ENCODE measurements at places on chromosomes 12 and 14.

GRCh38 chr14:58992935-58993334, 195.5 kb upstream of the DAAM1 start:
- no peak for DNase-seq
- H3K27ac ChIP-seq: no peak overlapping the region
- H3K4me3 ChIP-seq: no peak overlapping the region
- no peaks in the 10 kb centered on the region for H3K4me1 ChIP-seq
- H3K27me3 ChIP-seq: no peaks in the 10 kb centered on the region

- H3K27me3 ChIP-seq: peaks cover 3% of the 10 kb centered on the region
- H3K4me3 ChIP-seq: peak overlapping the region; percentile 92
- peaks cover 44% of the 10 kb centered on the region for H3K4me1 ChIP-seq
- peak overlapping the region; percentile 98 for H3K27ac ChIP-seq
- peaks cover 40% of the 10 kb centered on the region for H3K36me3 ChIP-seq
- peak; percentile 79 for DNase-seq
Observed at GRCh38 chr12:56129206-56129941, 1.3 kb downstream of the ESYT1 start.

GRCh38 chr14:67999705-68000384, 180.3 kb downstream of the RAD51B start:
- no peak overlapping the region for H3K4me3 ChIP-seq
- H3K4me1 ChIP-seq: peaks cover 22% of the 10 kb centered on the region
- peak overlapping the region; percentile 38 for H3K27ac ChIP-seq
- DNase-seq: no peak
- peaks cover 2% of the 10 kb centered on the region for H3K27me3 ChIP-seq

DNA sequence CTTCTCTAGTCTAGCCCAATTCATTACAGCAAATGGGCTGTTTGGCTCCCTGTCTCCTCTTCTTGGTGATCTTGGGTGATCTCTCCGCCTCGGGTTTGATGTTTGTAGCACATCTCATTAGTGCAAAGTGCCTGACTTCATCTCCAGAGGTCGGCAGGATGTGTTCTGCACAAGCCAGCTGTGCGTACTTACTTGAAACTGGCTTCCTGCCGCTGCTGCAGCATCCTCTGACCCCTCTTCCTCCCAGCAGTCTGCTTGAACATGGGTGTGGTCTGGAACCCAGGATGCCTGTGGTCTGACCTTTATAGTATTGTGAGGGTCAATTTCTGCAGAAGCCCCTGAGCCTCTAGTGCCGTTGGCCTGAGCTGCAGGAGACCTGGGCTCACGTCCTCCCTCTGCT, 99.2 kb downstream of the BEGAIN start:
- no peak overlapping the region for H3K4me3 ChIP-seq
- peaks cover 6% of the 10 kb centered on the region for H3K4me1 ChIP-seq
- peaks cover 8% of the 10 kb centered on the region for H3K27me3 ChIP-seq
- H3K36me3 ChIP-seq: no peaks in the 10 kb centered on the region
- H3K27ac ChIP-seq: no peak overlapping the region
- DNase-seq: no peak

DNA sequence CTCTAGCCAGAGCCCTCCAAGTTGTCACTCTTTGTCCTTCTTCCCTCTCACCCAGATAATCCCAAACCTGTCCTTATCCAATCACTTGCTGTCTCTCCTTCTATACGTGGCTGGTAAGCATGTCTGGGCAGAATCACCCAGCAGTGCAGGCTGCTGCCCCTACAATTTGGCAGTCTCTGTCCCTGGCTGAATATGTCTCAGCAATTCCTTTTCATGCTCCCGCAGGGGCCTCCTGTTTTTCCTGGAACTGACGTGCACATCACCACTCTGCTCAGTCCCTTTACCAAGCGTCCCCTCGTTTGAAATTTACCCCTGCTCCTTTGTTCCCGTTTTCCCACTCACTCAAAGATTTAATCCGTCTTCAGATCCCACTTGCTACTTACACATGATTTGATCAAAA, 80.0 kb downstream of the ST8SIA1 start:
- peaks cover 3% of the 10 kb centered on the region for H3K27me3 ChIP-seq
- H3K4me3 ChIP-seq: no peak overlapping the region
- H3K4me1 ChIP-seq: peaks cover 13% of the 10 kb centered on the region
- H3K27ac ChIP-seq: no peak overlapping the region
- peaks cover 2% of the 10 kb centered on the region for H3K36me3 ChIP-seq
- DNase-seq: no peak

DNA sequence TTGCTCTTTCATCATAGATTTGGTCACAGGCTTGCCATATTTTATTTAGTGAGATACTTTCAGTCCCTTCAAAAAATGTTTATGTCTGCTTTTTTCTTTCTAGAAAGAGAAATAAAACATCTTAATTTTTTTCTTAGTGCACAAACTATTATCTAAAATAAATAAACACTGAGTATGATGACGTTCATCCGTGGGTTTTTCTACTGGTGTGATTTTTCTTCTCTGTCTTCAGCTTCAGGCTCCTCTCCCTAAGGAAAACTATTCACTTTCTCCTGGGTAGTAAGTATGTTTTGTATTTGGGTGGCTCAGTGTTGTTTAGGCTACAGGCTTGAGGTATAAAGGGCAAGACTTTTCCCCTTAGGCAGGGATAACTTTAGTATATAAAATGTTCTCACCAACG, 154.7 kb downstream of the DACT1 start:
- DNase-seq: no peak
- no peaks in the 10 kb centered on the region for H3K36me3 ChIP-seq
- H3K4me3 ChIP-seq: no peak overlapping the region
- no peaks in the 10 kb centered on the region for H3K27me3 ChIP-seq

- H3K4me1 ChIP-seq: peaks cover 8% of the 10 kb centered on the region
- H3K27ac ChIP-seq: no peak overlapping the region
- H3K36me3 ChIP-seq: peaks cover 5% of the 10 kb centered on the region
- no peak overlapping the region for H3K4me3 ChIP-seq
Observed at GRCh38 chr12:55955800-55956508, 9.9 kb downstream of the PMEL start.

DNA sequence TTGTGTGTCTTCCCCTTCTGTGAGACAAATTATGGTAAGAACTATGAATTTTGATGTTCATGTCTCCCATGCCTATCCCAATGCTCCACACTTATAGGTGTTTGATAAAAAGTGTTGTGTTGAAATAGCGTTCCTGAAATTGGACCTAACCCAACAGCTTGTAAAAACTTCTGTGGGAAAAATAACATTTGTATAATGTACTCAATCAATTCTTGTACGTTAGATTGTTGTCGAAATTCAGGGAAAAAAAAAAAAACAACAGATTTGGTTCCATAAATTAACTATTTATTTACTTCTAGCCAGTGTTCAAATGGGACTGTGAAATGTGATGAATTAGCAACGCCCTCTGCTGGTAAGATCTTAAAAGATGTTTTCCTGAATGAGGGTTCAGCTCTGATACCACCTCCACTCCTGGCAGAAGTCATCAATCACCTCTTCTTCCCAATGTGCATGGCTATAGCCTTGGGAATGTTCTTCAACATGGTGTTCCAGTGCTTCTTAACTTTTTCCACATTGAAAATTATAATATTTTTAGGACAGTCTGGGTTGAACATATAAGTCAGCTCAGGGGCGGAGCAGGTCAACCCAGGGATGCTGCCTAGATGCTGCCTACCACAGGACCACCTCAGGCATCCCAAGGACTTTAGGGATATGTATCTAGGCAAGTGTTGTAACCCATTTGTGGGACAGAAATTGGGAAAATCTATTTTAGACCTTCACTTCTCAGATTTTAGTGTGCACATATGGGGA, 170.6 kb downstream of the OTOGL start:
- H3K27ac ChIP-seq: no peak overlapping the region
- H3K4me1 ChIP-seq: peaks cover 11% of the 10 kb centered on the region
- peak; percentile 16 for DNase-seq
- no peaks in the 10 kb centered on the region for H3K36me3 ChIP-seq

GRCh38 chr14:105118646-105119407, 49.7 kb downstream of the JAG2 start:
- no peak for DNase-seq
- no peak overlapping the region for H3K4me3 ChIP-seq
- no peak overlapping the region for H3K27ac ChIP-seq

- no peaks in the 10 kb centered on the region for H3K36me3 ChIP-seq
- no peak overlapping the region for H3K4me3 ChIP-seq
- H3K27me3 ChIP-seq: peaks cover 55% of the 10 kb centered on the region
- no peak for DNase-seq
- peaks cover 16% of the 10 kb centered on the region for H3K4me1 ChIP-seq
Observed at GRCh38 chr12:113137861-113138783, 2.6 kb upstream of the RASAL1 start.

GRCh38 chr12:103623716-103624115, 36.6 kb downstream of the STAB2 start:
- peaks cover 13% of the 10 kb centered on the region for H3K27me3 ChIP-seq
- H3K4me1 ChIP-seq: peaks cover 5% of the 10 kb centered on the region
- no peak overlapping the region for H3K4me3 ChIP-seq
- no peak overlapping the region for H3K27ac ChIP-seq
- H3K36me3 ChIP-seq: no peaks in the 10 kb centered on the region
- no peak for DNase-seq

DNA sequence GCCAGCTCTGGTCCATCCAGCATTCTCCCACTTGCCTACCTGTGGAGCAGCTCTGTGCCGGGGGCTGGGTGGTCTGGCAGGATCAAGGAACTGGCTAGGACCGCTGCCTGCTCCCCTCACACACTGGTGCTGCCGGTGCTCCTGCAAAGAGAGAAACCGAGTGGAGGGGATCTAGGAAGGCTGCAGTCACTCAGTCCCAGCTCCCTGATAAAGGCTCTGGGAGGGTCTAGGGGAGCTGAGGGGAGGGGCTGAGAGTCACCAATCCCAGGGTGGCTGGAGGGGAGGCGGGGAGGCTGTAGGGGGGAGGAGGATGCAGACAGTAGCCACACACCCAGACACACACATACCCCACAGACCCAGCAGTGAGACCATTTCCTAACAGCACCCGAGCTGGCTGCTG, at the start of gene TAC3:
TAC3 (minus strand) TSS at position 182 of the 400 bp plus-strand sequence. CDS start 732 bp downstream, outside the sequence.
- no peak within 1 kb of the TSS for H3K4me3 ChIP-seq
- peaks cover 27% of the 10 kb centered on the region for H3K4me1 ChIP-seq
- H3K27ac ChIP-seq: no peak within 1 kb of the TSS
- no peaks in the 10 kb centered on the region for H3K36me3 ChIP-seq
- peak; percentile 26 for DNase-seq

GRCh38 chr14:54728700-54729527, 162.0 kb downstream of the SAMD4A start:
- H3K27me3 ChIP-seq: peaks cover 16% of the 10 kb centered on the region
- no peak for DNase-seq
- no peak overlapping the region for H3K4me3 ChIP-seq
- no peaks in the 10 kb centered on the region for H3K36me3 ChIP-seq
- H3K27ac ChIP-seq: peak overlapping the region; percentile 15

DNA sequence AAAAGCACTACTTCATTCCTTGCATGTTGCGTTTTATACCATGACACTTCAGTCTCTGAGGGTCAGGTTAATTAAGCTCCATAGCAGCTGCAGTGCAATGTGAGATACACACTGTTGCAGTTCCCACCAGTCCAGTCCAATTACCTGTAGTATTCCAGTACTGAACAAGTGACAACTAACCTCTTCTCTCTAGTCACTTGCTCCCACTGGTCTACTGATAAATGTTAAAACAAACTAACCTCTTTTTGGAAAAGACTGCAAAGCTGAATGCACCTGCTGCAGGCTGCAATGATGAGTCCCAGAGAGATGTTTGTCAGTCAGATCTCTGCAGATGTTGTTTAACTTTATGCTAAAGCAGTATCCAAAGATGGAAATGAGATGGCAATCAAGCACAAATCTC, 7.9 kb downstream of the NOVA1 start:
- no peak overlapping the region for H3K4me3 ChIP-seq
- no peak for DNase-seq
- peaks cover 6% of the 10 kb centered on the region for H3K4me1 ChIP-seq
- no peak overlapping the region for H3K27ac ChIP-seq
- no peaks in the 10 kb centered on the region for H3K36me3 ChIP-seq

- peaks cover 7% of the 10 kb centered on the region for H3K4me1 ChIP-seq
- DNase-seq: peak; percentile 86
- H3K36me3 ChIP-seq: no peaks in the 10 kb centered on the region
- no peak overlapping the region for H3K4me3 ChIP-seq
- H3K27me3 ChIP-seq: no peaks in the 10 kb centered on the region
- H3K27ac ChIP-seq: no peak overlapping the region
Observed at GRCh38 chr14:42224053-42224888, 617.6 kb downstream of the LRFN5 start.

- DNase-seq: no peak
- no peaks in the 10 kb centered on the region for H3K36me3 ChIP-seq
- H3K27ac ChIP-seq: no peak overlapping the region
- H3K4me1 ChIP-seq: peaks cover 61% of the 10 kb centered on the region
- peaks cover 7% of the 10 kb centered on the region for H3K27me3 ChIP-seq
Observed at GRCh38 chr12:66237505-66238175, 48.6 kb downstream of the IRAK3 start.

GRCh38 chr14:34243401-34243800, 218.6 kb downstream of the SPTSSA start:
- H3K36me3 ChIP-seq: no peaks in the 10 kb centered on the region
- H3K4me1 ChIP-seq: no peaks in the 10 kb centered on the region
- H3K4me3 ChIP-seq: no peak overlapping the region
- DNase-seq: no peak

DNA sequence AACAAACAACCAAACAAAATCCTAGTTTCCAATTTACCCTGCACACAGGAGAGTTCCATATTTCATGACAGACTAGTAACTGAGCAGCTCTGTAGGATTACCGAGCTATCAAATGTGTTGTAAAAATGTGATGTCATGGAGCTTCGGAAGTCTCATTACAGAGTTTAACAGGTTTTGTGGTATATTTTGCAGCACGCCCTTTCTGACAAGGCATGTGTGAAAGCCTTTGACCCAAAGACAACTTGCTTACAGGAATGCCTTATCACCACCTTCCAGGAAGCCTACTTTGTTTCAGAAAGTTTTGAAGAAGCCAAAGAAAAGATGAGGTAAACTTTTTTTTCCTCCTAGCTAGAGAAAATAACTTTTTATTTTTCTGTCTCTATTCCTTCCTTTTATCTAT, 92.4 kb downstream of the TPH2 start:
- H3K4me3 ChIP-seq: no peak overlapping the region
- H3K27ac ChIP-seq: no peak overlapping the region
- peaks cover 5% of the 10 kb centered on the region for H3K4me1 ChIP-seq
- DNase-seq: no peak
- H3K36me3 ChIP-seq: no peaks in the 10 kb centered on the region

- no peaks in the 10 kb centered on the region for H3K4me1 ChIP-seq
- no peaks in the 10 kb centered on the region for H3K36me3 ChIP-seq
- no peak overlapping the region for H3K4me3 ChIP-seq
- H3K27me3 ChIP-seq: no peaks in the 10 kb centered on the region
Observed at GRCh38 chr14:84343656-84344055, 1186.3 kb upstream of the FLRT2 start.

GRCh38 chr12:5505116-5505515, 73.2 kb downstream of the NTF3 start:
- H3K4me1 ChIP-seq: peaks cover 37% of the 10 kb centered on the region
- H3K27ac ChIP-seq: no peak overlapping the region
- H3K4me3 ChIP-seq: no peak overlapping the region
- no peak for DNase-seq
- H3K27me3 ChIP-seq: peaks cover 16% of the 10 kb centered on the region
- no peaks in the 10 kb centered on the region for H3K36me3 ChIP-seq
